ENCODE measurements at places on chromosomes 6 and 20.
A peak's percentile ranks its signal among the peaks of the same experiment; 100 is the strongest.

- DNase-seq = no peak
Observed at GRCh38 chr6:109861946-109862345, 116.2 kb upstream of the GPR6 start.

DNA sequence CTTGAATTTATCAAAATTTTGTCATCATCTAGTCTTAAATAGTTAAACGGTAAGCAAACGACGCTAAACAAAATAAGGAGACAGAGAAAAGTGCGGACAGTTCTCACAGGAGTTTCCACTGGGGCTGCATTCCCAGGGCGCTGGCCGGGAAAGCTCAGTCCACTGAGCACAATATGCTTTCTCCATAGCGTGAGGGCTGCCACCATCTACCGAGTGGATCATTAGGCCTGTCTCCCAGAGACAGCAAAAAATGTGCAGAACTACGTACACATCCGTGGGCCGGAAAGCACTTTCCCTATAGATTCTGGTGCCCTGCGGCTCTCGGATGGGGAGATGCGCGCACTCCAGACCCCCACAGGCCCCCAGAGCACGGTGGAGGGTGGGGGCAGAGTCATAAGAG is 84.9 kb downstream of the THBS2 start:
- DNase-seq = no peak

DNA sequence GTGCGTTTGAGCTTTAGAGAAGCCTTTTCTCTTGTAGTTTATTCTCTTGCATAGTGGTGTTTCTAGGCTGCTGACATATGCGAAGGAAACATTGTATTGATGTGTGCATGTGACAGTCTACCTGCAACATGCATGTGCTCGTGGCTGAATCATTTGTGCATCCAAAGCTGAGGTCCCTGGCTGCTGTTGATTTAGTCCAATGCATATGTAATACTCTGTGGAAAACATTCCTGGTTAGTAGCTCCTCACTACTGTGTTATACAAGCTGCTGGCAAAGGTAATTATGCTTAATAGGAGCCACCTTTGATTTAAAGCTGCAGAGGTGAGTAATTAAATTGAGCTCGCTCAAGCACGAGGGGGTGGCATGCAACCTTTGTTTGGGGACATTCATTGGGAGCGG is 24.5 kb downstream of the TSHZ2 start:
- no peak for DNase-seq

DNA sequence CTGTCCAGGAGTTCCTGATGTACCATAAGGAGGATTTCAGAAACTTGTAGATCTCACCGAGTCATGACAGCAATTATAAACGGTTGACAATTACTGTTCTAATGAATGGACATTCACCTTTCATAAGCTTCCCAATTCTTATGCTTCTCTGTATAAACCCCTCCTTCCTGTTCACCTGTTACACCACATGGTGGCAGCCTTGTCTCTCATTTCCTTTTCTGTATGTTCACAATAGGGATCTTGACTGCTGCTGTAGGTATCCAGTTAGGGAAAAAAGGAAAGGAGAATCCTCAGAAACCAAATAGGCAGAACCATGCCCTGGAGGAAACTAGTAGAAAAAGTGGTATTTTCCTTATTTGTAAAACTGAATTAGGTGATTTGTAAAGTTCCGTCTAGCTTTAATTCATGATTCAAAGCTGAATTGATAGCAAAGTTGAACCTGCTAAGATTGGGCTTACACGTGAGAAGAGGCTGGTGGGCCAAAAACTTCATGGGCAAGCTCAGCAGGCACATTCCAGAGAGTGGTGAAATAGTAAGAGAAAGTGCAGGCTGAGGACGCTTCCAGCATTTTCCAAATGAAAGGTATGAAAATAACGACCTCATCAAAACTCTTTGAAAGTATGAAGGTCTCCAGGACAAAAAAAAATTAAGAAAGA is 29.0 kb upstream of the TBPL1 start:
- peak; percentile 79 for DNase-seq

DNA sequence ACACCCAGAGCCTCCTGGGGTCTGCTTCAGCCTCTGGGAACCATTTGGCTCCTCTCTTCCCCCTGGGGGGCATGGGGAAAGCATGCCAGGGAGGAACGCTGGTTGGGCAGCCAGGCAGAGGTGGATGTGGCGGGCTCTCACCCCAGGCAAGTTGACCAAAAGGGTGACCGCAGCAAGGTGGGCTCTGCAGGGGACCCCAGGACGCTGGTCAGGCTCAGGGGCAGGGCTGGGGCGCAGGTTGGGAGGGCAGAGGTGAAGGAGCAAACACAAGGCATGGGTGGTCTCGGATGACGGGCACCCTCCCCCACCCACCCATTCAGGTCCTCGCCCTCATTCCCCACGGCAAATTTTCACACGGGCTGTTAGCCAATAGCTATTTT is 30.2 kb upstream of the MRGBP start:
- no peak for DNase-seq

DNA sequence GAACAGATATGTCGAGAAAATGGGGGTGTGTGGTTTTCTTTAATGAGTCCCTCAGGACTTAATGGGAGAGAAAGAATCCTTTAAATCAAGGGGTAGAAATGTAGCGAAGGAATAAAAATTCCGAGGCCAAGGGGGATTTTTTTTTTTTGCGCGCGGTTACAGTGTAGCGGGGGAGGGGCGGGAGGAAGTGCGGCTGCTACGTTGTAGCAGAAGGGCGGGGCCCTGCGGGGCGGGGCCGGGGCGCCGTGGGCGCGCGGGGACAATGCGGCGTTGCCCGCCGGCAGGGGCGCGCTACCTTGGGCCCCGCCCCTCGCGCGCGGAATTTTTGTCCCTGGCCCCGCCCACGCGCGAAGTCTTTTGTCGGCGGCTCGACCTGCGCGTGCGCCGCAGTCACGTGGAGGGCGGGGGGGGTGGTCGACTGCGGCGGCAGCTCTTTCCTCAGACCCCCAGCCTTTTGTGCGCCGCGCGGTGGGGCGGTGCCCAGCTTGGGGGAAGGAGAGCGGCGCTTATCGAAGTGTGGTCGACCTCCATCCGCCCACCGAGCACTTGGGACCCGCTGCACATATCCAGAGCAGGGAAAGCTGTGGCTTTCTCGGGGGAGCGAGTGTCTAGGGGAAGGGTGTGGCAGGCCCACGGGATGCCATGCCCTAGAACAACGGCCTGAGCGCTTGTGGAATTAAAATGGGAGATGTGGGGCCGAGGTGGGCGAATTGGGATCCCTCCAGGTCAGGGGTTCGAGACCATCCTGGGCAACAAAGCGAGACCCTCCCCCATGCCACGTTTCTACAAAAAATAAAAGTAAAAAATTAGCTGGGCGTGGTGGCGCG is 1.3 kb downstream of the TUBB start:
- DNase-seq = peak; percentile 93

- no peak for DNase-seq
Observed at GRCh38 chr20:60482221-60483008, 524.2 kb downstream of the CDH26 start.

DNA sequence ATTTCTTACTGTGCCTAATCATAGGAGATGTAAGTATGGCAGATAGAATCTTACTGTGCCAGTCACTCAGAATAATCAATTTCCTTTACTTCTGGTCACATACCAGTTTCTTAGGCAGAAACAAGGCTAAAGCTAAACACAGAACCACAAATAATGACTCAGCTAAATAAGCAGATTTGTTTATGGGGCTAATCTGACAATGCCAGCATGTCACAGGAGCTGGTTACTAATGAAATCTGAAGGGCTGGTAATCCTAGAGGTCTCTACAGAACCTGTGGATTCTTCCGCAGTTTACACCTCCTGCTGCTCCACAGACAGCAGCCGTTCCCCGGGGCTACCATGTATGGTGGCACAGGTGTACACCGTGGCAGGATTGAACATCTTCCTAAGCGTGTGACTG is 80.8 kb downstream of the LYRM4 start:
- no peak for DNase-seq

DNA sequence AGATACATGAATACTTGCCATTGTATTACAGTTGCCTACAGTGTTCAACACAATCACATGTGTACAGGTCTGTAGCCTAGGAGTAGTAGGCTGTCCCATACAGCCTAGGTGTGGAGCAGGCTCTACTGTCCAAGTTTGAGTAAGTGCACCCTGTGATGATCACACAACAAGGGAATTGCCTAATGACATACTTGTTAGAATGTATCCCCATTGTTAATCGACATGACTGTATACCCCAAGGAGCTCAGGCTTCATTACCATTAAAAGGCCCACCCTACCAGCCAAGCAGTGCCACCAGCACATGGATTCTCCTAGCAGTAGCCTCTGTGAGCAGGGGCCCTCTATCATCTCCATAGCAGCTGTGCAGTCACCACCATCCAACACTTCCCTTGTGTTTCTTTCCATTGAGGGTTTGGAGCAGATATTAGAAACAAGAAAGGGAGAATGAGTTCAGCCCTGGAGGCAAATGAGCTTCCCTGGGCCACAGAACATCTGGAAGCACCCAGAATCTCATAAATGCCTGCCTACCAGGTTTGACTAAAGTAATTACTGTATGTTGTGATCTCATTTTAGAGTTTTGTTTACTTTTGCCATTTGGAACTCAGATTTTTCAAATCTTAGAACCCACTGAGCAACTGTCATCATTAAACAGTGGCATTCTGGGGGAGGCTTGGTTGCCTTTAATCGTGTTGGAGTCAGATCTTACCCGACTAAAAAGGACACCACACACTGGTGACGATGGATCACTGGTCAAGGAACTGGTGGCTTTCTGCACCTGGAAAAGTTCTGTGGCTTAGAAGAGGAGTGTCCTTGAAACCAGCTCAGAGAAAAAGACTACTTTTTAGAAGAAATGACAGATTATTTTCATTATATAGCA is 104.9 kb downstream of the TULP4 start:
- no peak for DNase-seq

- no peak for DNase-seq
Observed at GRCh38 chr20:47662483-47663353, 122.6 kb downstream of the SULF2 start.

DNA sequence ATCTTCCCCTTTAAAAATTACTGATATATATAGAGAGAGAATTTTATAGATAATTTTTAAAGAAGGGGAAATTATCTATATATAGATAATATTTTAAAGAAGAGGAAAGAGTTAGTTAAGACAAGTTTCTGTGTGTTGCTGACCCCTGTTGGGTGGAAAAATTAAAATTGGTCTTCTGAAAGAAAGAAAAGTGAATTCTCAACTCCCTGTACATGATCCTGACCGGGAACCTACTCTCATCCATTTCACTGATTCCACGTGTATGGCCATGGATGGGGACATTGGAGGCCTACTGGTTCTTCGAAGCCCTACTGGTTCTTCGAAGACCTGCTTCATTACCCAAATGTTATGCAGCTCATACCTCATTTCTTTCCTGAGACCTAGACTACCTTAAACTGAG is 53.0 kb upstream of the TCF21 start:
- no peak for DNase-seq

GRCh38 chr20:48880331-48880730 is 41.2 kb upstream of the ARFGEF2 start:
- DNase-seq = no peak

DNA sequence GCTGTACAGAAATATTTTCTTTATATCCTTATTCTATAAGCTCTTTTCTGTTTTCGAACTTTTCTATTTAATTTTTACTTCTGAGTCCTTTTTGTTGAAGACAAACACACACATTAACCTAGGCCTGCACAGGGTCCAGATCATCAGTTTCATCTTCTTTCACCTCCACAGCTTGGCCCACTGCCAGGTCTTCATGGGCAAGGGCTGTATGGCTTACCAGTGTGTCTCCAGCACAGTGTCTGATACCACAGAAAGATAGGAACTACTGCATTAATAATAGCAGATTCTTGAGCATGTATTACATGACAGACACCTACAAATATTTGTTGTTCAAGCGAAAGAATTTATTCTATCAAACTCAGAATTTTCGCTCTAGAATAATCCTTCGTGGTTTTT is 24.4 kb downstream of the QKI start:
- DNase-seq = peak; percentile 57

- DNase-seq = no peak
Observed at GRCh38 chr6:52686878-52687699, 16.2 kb downstream of the TMEM14A start.

Data from kidney tubule cell (primary cell).